ENCODE measurements at places on chromosomes 4 and X.

DNA sequence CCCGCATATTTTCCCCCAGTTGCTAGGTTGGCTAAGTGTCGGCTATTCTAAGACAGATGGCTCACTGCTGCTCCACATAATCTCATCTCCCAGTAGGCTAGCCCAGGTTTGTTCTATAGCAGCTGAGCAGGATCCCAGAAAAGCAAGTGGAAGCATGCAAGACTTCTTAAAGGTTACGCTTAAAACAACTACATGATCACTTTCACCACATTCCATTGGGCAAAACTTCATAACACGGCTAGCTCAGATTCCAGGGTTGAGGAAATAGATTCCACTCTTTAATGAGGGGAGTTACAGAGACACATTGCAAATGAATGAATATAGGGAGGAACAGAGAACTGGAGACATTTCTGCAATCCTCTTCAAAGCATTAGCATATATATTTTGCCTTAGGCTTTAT lies 12.9 kb upstream of the RAB33B start:
- DNase-seq = no peak

GRCh38 chr4:40038977-40039376 lies 17.7 kb upstream of the N4BP2 start:
- no peak for DNase-seq

GRCh38 chr4:20997886-20998285 lies 297.6 kb downstream of the PACRGL start:
- no peak for DNase-seq

GRCh38 chr4:111788099-111788498 lies 357.2 kb upstream of the FAM241A start:
- DNase-seq = no peak

GRCh38 chr4:11182586-11183355 lies 245.9 kb downstream of the HS3ST1 start:
- no peak for DNase-seq

- DNase-seq = no peak
Observed at GRCh38 chrX:107691024-107691448, 62.7 kb downstream of the PRPS1 start.

- no peak for DNase-seq
Observed at GRCh38 chr4:112706840-112707207, 69.9 kb downstream of the LARP7 start.

DNA sequence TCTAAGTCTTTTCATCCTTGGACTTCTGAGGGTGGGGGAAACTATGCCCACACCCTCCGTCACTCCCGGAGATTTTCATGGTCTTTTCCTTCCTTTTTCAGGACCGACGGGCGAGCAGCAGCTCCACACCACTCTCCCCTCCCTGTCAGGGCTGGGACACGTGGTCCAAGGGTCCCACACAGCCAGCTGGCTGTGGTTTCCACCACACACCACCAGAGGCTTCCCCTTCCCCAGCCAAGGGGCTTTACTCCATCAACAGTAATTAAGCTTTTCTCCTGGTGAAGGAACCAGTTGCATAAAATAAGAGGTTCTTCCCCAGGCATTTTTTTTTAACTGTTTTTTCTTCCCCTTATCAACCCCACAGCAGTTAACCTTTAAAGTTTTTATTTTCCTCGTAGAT lies 453.9 kb downstream of the GPAT3 start:
- DNase-seq = no peak

DNA sequence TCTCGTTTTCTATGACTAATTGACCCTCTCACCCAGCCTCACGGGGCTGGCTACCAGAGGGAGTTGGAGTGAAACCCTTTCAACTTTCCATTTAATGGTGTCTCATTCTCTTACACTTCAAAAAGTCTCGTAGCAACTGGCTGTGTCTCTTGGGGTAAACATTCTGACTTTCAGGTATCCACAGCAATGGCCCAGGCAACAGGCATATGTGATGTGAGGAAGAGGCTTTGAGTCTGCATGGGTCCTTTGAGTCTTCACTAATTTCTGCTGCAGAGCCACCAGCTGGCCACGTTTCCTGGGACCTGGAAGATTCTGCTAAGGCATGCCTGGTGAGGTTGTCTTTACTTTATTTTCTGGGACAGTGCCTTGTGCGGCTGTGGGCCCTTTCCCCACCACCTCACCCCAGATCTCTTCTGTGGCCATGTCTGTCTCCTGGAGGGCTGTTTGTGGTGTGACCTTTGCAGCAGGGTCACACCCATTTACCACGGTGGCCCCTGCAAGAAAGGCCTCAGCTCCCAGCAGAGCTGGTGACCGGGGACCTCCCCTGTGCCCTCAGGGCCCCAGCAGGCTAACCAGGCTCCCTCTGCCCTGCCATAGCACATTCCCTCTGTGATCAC lies 112.5 kb upstream of the FRG1 start:
- DNase-seq = no peak

GRCh38 chrX:136714626-136715599 lies 65.8 kb downstream of the ARHGEF6 start:
- no peak for DNase-seq

DNA sequence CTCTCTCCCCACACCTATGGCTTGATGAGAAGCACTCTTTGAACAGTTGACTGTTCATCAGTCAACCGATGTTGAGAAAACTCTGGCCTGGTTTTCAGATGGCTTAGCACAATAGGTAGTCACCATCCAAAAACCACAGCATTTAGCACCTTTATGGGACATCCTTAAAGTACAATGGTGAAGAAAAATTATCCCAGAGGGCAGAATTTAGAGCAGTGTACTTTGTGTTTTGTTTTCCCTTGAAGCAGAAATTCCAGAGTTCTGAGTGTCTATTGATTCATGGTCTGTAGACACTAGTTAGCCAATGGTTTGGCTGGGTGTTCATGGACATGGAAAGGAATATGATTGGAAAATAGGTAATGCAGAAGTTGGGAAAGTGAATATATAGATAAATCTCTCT lies 487.0 kb downstream of the PDHA2 start:
- no peak for DNase-seq

- no peak for DNase-seq
Observed at GRCh38 chr4:56134266-56134665, 185.5 kb downstream of the CEP135 start.

- no peak for DNase-seq
Observed at GRCh38 chr4:26724534-26724933, 136.1 kb upstream of the STIM2 start.

DNA sequence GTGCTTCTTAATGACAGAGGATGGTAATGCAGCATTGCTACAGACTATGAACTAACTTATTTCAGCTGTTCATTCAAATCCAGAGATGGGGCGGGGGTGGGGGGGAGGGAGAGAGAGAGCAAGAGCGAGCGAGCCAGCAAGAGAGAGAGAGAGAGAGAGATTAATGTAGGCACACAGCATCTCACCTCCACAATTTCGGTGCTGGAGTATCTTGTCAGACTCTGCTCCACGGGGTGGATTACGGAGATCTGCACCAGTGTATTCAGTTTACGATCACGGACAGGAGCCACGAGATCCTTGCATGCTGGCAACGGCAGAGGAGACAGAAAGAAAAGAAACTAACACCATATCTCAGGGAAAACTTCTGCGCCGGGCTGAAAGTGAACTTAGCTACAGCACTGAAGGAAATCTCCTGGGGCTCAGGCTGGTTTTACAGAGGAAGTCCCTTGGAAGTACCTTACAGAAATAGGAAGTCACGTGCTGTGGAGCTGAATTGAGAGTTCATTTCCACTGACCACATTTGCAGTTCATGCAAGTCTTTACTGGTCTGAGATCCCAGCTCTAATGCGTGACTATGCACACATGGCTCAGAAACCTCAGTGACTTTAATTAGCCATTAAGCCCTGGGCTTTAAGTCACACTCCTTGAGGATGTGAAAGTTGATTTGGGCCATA lies 440.9 kb downstream of the INPP4B start:
- peak; percentile 88 for DNase-seq

DNA sequence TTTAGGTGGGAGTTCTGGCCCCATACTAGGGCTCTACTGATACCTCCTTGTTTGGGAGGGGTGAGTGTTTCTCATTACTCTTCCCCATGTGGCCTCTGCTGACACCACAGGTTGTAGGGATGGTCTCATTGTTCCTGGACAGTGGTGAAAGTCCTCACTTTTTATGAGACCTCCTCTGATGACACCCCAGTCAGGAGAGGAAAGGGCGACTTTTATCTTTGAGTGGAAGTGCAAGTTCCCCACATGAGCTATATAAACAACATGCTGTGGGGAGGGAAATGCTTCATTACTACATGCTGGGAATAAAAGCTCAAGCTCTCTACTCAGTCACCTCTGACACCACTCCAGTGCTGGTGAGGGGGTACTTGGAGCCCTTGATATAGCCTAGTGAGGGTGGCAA lies 29.5 kb upstream of the MAGEA6 start:
- DNase-seq = no peak

DNA sequence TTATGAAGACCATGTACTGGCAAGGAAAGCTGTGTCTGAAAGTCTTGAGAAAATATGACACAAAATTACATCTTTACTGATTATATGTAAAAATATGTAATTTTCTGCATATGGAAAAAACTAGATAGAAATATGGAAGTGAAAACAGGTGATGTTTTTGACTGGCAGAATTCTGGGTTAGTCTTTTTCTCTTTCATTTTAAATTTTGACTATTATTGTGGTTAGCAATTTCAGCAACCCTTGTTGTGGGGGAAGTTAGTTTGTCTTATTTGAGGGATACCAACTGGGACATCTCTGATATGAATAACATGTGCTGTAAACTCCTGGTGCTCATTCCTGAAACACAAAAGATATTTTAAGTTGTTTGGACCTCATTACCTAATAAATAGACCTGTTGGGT lies 49.9 kb upstream of the CPEB2 start:
- DNase-seq = no peak

GRCh38 chr4:10164877-10165283 lies 48.3 kb upstream of the WDR1 start:
- peak; percentile 64 for DNase-seq

DNA sequence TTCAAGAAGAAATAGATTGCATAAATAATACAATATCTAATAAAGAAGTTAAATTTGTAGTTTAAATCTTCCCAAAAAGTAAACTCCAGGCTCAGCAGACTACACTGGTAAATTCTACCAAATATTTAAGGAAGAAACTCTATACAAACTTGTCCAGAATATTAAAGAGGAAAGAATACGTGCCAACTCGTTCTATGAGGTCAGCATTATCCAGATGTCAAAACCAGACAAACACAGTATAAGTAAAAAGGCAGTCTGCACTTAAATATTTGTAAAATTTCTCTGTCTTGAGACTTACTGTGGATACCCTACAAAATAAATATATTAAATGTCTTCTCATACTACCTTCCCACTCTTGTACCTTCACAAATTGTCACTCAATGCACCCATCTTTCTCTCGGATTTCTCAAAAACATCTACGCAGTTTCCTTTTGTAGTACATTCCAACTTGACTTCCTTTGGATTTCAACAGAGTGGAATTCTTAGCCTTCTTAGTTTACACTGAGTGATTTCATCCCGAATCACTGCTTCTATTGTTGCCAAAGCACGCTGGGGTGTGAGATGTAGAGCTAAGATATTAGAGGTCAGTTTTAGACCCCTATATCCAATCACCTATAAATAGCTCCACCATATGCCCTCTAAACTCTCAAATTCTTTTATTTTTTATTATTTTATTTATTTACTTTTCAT lies 71.6 kb upstream of the MAB21L2 start:
- no peak for DNase-seq

DNA sequence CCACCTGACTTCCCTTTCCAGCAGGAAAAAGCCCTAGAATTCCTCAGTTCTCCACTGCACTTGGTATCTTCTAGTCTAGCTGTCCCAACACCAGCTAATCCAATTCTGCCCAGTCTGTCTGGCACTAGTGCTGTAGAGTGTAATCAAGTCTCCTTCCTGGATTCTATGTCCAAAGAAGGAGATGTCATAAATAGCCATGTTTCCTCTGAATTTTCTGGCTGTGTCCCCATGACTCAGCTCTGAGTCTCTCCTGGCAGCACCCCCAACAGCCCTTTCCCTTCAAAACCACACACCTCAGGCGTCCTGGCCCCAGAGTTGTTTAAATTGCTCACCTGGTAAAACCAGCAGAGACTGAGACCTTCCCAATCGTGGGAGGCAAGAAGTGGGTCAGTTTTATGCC lies 197.2 kb downstream of the GRXCR1 start:
- DNase-seq = no peak

DNA sequence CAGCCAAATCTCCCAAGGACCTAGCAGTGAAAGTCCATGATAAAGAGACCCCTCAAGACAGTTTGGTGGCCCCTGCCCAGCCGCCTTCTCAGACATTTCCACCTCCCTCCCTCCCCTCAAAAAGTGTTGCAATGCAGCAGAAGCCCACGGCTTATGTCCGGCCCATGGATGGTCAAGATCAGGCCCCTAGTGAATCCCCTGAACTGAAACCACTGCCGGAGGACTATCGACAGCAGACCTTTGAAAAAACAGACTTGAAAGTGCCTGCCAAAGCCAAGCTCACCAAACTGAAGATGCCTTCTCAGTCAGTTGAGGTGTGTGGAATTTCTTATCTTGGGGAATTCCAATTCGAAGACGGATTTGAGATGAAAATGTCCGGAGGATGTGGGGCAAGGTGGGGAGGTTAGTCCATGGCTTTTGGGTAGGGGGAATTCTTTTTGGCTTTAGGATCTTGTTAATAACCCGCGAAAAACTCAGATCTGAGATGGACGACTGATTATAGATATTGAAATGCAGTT lies 112.5 kb downstream of the AFF1 start:
- DNase-seq = no peak

GRCh38 chr4:37477126-37477525 lies 209.1 kb downstream of the RELL1 start:
- DNase-seq = no peak

DNA sequence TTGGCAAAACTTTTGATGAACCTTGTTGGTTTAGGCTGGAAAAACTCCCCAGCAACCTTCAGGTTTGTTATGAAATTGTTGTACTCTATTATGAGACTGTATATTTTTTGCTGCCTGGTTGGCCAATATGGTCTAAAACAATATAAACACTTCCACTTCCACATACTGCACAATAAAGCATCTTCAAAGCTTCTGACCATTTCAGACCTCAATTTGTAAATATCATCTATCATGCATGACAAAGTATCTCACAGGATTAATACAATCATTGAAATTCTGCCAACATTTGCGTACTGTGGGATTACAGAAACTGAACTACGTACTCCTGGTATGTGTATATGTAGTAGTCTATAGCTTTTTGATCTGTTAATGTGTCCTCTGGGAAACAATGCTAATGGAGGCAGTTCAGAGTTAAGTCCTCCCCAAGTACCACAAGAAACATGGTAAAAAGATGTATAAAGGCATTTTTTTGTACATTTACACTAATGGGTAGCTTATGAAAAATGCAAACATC lies 40.4 kb downstream of the GPC4 start:
- no peak for DNase-seq

- DNase-seq = peak; percentile 83
Observed at GRCh38 chr4:108168160-108168670, 517 bp downstream of the LEF1 start.

GRCh38 chr4:165058666-165059065 lies 5.0 kb downstream of the TRIM75 start:
- no peak for DNase-seq

GRCh38 chr4:86916392-86916791 lies 18.4 kb upstream of the AFF1 start:
- DNase-seq = no peak
